ENCODE measurements at places on chromosomes 12 and 14.

GRCh38 chr12:118332511-118332910 lies 40.2 kb downstream of the TAOK3 start:
- no peak for DNase-seq

DNA sequence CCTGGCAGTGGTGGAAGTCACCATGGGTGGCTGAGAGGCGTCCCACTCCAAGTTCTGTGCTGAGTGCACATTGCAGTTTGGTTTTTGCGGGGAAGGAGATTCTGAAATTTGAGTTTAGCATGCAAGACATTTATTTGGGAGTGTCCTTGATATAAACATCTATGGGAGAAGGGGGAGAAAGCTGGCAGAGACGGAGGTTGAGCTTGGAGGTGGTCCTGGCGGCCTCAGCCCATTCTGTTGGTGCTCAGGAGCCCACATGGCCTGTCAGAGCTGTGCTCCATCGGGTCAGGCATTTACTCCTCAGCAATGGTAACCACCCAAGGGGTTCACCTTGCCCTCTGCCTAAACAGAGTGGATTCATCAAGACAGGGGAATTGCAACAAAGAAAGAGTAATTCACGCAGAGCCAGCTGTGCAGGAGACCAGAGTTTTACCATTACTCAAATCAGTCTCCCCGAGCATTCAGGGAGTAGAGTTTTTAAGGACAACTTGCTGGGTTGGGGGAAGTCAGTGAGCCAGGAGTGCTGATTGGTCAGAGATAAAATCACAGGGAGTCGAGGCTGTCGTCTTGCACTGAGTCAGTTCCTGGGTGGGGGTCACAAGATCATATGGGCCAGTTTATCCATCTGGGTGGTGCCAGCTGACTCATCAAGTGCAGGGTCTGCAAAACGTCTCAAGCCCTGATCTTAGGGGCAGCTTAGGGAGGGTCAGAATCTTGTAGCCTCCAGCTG lies 323.3 kb upstream of the TMEM132C start:
- no peak for DNase-seq

GRCh38 chr12:103422746-103423515 lies 72.8 kb downstream of the C12orf42 start:
- DNase-seq = no peak

DNA sequence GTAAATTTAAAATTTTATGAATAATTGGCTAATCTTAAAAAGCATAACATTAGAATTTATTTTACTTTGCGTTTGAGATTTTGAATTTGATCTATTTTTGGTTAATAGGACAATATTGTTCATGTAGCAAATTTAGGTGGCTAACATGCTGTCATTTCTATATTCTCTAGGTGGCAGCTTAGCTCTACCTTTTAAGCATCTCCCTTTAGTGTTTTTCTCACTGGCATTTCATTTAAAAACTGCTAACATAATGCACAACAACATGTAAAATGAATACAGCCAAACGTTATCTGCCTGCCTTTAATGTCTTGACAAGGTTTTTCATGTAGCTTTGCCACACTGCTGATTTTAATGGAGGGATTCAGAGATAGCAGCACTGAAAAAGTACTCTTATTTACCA lies 272.4 kb upstream of the FBXO33 start:
- peak; percentile 30 for DNase-seq

GRCh38 chr12:73531752-73532151 lies 1005.9 kb upstream of the ATXN7L3B start:
- DNase-seq = no peak

DNA sequence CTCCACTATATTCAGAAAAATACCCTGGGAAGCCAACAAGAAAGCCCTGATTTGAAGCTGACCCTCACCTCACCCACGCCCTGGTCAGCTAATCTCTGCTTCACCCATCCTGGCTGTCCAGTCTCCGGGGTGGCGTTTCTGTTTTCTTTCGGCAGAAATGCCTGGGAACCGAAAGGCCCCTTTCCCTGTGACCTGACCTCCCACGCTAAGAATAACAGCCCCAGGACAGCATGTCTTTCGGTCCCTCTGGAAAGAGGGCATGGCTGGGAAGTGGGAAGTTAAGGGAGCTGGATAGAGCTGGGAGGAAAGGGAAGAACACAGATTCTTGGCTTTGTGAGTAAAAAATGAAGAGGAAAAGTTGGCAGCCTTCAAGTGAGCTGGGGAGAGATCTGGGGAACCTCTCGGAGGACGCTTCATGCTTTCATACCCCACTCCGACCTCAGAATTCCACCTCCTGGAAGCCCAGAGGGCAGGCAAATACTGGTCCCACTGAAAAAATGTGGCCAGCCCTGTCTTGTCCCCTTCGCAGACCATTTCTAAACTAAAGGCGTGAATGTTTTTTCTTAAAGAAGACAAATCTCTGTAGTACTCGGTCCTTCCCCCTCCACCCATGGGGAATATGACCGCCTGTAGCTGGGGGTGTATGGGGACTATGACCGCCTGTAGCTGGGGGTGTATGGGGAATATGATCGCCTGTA lies 163.0 kb upstream of the FKBP4 start:
- DNase-seq = no peak

- DNase-seq = peak; percentile 16
Measured at GRCh38 chr14:89466944-89467343, 49.9 kb upstream of the FOXN3 start.

DNA sequence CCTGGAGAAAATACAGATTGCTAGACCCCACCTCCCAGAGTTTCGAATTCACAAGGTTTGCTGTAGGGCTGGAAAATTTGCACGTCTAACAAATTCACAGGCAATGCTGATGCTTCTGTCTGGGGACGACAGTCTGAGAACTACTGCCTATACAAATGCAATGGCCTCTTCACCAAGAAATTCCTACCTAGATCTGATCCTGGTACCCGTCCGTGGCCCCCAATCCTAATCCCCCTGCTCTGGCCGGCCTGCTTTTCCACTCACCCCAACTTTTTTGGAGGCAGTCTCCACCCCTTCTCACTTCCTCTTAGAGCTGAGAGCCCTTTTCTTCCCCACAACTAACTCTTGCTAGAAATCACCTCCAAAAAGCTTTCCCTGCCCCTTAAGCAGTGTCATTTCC lies 3.1 kb upstream of the SSH1 start:
- no peak for DNase-seq

GRCh38 chr14:44609876-44610510 lies 102.9 kb upstream of the FSCB start:
- DNase-seq = no peak

GRCh38 chr12:72191761-72192160 lies 80.4 kb upstream of the TRHDE start:
- DNase-seq = no peak

GRCh38 chr14:90696720-90697119 lies 119.5 kb downstream of the TTC7B start:
- no peak for DNase-seq

GRCh38 chr14:99393059-99393655 lies 87.5 kb downstream of the SETD3 start:
- no peak for DNase-seq

- no peak for DNase-seq
Measured at GRCh38 chr12:60035835-60036234, 440.0 kb downstream of the SLC16A7 start.

- DNase-seq = no peak
Measured at GRCh38 chr12:4939418-4940023, 29.8 kb downstream of the KCNA1 start.

DNA sequence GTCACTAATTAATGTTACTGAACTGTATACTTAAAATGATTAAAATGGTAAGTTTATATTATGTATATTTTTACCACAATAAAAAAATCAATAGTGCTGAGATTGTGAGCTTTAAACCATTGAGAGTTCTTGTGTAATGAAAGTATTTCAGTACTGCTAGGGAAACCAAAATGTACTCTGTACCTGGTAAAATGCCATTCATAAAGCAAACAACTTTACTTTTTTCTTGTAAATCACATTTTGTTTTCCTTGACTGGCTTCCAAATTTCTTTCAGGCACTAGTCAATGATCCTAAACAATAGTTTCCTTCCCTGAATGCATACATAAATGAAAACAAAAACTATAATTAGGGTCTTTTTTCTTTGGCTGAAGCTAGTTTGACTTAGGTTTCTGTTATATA lies 29.4 kb upstream of the SNRPF start:
- no peak for DNase-seq

DNA sequence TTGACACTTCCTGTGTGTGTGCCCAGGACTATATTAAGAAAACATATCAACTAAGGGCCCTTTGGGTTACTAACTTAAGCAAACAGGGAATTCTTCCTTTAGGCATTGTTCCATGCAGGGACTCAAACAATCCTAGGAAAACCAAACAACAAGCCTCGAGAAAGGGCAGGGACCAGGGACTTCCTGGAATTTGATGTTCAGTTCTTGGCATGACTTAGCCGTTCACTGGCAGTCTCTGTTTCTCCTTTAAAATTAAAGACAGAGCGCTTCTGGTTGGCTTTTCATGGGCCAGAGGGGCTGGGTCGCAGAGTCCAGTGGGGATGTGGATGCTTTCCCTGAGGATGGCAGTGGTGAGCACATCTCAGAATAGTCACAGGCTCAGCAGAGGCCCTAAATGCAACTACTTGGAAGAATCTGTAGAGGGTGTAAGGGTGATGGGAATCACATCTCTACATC lies 35.2 kb downstream of the RNFT2 start:
- DNase-seq = no peak

DNA sequence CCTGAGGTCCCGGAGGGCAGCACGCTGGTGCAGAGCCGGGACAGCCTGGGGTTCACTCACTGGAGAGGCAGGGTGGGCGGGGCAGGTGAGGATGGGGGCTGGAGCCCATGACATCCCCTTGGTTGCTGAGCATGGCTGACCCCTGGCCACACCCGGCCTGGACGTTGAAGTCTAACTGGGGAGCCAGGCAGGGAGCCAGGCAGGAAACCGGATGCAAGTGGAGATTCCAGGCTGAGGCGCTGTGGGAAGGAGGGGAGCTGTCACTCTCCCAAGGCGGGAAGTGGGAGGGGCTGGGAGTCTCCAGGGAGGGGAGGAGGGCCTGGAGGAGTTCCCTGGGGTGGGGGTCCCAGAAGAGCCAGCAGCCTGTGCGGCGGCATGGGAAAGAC lies 7.7 kb upstream of the INF2 start:
- DNase-seq = peak; percentile 69

- DNase-seq = no peak
Measured at GRCh38 chr14:53927171-53927570, 29.5 kb downstream of the BMP4 start.

DNA sequence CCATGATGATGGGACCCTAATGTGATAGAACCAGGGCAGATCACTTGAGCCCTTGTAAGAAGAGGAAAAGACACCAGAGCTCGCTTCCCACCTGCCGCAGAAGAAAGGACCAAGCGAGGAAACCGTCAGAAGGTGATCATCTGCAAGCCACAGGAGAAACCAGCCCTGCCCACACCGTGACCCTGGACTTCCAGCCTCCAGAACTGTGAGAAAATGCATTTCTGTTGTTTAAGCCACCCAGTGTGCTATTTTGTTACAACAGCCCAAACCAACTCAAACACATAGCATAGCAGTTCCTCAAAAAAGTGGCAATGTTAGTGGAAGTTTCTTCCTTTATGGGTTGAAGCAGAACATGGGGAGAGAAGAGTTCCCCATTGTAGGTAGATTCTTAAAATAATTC lies 107.9 kb upstream of the BCL2L14 start:
- no peak for DNase-seq

GRCh38 chr12:19804737-19805136 lies 365.4 kb downstream of the AEBP2 start:
- no peak for DNase-seq

DNA sequence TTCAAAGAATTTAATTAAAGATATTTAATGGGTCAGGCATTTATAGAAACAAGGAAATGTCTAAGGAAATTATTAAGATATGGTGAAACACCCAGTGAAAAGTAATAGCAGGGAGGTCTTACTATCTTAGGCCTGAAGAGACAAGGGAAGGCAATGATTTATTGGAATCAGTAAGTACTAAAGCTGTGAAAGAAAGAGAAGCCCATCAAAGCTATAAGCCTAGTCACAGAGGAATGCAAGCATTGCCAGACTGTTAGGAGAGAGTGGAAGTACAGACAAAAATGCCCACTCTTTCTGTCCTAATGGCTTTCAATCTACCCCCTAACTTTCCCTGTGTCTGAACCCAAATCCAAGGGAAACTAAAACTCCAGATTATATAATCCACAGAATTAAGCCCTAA lies 69.2 kb upstream of the PIK3C2G start:
- DNase-seq = no peak

DNA sequence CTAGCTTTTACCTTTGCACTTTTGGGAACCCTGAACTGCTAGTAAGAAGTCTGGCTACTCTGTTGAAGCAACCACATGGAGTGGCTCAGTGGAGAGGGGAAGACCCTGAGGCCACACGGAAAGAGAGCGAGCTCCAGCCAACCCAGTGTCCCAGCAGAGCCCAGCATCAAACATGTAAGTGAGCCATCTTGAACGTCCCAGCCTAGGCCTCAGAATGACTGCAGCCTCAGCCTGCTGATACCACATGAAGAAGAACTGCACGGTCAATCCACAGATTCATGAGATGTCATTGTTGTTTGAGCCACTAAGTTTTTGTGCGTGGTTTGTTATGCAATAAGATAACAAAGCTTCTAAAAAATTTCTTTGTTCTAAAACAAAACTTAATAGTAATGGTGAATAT lies 40.2 kb downstream of the TFCP2 start:
- DNase-seq = no peak

GRCh38 chr14:22515929-22516328 lies 73.1 kb downstream of the DAD1 start:
- no peak for DNase-seq

DNA sequence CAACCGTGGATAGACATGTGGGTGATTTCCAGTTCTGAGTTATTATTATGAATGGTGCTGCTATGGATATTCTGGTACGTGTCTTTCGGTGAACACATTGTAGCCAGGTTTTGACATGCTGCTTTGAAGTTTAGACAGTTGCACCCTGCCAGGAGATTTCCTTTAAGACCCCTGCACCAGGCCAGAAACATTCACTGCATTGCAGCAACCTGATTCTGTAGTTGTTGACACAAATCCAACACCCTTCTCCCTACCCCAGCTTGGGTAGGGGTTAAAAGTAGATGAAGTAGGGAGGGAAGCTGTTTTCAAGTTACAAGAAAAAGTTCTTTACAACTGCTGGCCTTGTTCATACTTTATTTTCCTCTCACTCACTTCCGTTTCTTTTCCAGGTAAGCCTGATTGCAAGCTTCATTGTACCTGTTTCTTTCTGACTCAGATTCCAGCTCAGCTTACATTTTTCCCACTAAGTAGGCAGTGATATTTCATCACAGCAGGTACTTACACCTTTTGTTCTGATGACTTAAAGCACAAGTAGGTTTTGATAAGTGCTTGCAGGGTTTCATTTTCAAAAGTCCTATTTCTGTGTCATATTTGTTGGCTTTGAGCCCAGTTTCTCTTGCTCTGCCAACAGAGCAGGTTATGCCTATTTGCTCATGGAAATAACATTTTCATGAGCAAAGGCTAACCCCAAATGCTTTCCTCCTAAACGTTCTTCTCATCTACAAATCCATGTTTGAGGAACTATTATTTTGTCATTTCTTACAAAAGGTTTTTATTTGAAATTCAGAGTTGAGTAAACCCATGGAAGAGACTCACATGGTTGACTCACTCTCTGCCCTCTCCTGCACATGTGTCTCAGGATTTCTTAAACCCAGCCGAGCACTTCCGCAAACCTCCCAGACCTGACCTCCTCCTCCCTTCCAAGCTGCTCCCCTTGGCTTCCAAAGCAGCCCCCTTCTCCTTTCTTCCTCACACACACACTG lies 12.1 kb upstream of the LTA4H start:
- no peak for DNase-seq

Measured in hippocampal formation (tissue), 2 donors.